ENCODE measurements at places on chromosomes 11 and 22. TPM values are rescaled to one million over a fixed set of nuclear protein-coding genes. Genes with fewer than 3 reads are reported as not detected.

- H3K27me3 ChIP-seq: no peaks in the 10 kb centered on the region
- peaks cover 4% of the 10 kb centered on the region for H3K4me1 ChIP-seq
- H3K4me3 ChIP-seq: no peak overlapping the region
- H3K27ac ChIP-seq: no peak overlapping the region
Measured at GRCh38 chr22:38415046-38415445, 40.0 kb downstream of the KCNJ4 start.

The OR4A16 gene
- not detected for total RNA-seq

DNA sequence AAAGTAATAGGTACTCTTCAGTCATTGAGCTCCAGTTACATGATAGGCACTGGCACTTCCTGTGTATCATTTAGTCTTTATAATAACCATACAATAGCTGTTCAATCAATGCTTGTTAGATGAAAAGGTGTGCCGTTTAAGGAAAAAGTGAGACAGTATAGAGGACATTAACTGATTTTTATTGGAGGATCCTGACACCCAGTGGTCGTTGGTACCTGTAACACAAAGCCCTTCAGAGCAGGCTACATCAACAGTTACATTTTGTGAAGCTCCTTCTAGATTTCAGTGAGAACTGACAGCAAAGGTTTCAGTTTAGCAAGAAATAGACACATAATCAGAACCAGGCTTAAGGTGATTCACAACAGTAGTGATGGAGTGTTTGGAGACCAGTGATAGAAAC lies 44.2 kb downstream of the CCDC81 start:
- no peak overlapping the region for H3K4me3 ChIP-seq
- no peaks in the 10 kb centered on the region for H3K36me3 ChIP-seq
- DNase-seq: no peak
- peaks cover 6% of the 10 kb centered on the region for H3K4me1 ChIP-seq
- H3K27me3 ChIP-seq: no peaks in the 10 kb centered on the region

DNA sequence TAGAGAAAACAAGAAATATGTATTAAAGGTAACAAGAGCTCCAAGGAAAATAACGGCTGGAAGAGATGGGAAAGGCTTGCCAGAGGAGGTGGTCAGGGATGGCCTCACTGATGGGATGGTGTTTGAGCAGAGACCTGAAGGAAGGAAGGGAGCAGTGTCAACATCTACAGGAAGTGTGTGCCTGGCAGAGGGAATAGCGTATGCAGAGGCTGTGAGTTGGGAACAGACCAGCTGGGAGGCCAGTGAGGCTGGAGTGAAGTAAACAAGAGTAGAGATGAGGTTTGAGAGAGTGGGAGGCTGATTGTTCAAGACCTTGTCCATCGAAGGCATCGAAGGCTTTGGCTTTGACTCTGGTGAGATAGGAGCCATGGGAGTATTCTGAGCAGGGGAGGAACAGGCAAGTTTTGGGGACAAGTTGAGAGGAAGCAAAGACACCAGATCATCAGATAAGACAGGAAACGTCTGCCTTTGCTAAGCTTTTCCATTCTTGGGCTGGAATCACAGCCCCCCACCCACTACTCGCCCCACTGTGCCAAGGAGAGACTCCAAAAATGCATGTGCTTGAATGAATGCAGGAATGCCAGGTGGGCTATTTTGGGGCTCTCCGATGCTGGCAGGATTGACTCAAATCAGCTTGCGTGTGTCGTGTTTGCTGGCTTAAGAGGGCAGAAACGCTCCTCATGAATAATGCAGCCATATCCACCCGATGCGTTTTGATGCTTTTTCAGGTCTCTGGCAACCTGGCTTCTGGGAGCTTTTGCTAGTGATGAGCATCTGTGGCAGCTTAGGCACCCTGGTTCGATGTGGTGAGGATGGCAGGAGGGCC lies 7.2 kb downstream of the SGSM1 start:
- no peak overlapping the region for H3K27ac ChIP-seq
- H3K36me3 ChIP-seq: peaks cover 7% of the 10 kb centered on the region
- DNase-seq: no peak
- no peaks in the 10 kb centered on the region for H3K27me3 ChIP-seq
- no peak overlapping the region for H3K4me3 ChIP-seq

- no peaks in the 10 kb centered on the region for H3K27me3 ChIP-seq
- H3K36me3 ChIP-seq: no peaks in the 10 kb centered on the region
- H3K4me1 ChIP-seq: peaks cover 48% of the 10 kb centered on the region
- no peak overlapping the region for H3K4me3 ChIP-seq
Measured at GRCh38 chr11:35787626-35788025, 125.1 kb downstream of the TRIM44 start.

Data from activated T-cell treated with anti-CD3 and anti-CD28 coated beads, Interleukin-2, amount 50 U/mL, for 72 hours (primary cell).